ENCODE measurements at places on chromosomes 5 and 9.

DNA sequence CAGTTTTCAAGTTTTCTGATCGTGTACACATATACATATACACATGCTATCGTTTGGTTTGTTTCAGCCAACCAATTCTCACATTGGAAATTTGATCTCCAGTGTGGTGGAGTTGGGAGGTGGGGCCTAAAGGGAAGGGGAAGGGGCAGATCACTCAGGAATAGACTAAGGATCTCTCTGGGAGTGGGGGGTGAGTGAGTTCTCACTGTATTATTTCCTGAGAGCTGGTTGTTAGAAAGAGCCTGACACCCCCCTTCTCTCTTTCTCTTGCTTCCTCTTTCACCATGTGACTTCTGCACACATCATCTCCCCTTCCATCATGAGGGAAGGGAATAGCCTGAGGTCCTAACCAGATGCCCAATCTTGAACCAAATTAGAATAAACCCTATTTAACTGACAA, 551.7 kb downstream of the MAT2B start:
- DNase-seq, result no peak

DNA sequence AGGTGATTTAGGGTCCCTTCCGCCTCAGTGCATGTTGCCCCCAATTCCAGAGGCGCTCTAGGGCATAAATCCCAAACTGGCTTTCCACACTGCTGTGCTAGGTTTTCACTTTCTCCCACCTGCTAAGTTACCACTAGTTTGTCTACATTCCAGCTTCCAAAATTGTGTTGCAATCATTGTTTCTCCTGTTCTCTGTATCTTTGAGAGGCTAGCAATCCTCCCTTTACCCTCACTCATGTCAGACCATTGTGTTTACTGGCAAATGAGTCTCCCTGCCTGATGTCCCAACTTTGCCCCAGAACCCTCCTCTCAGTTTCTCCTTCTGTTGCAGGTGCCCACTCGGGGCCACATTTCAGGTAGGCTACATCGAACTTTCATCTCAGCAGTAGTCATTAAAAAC, 221.3 kb downstream of the PDZD2 start:
- no peak for DNase-seq

- no peak for DNase-seq
Observed at GRCh38 chr5:142182840-142183239, 74.3 kb downstream of the NDFIP1 start.

- no peak for DNase-seq
Observed at GRCh38 chr5:32512926-32513325, 68.4 kb upstream of the ZFR start.

- DNase-seq, result no peak
Observed at GRCh38 chr5:172443441-172444109, 10.8 kb downstream of the SH3PXD2B start.

- DNase-seq, result no peak
Observed at GRCh38 chr9:19409401-19410194, 789 bp downstream of the ACER2 start.

- DNase-seq, result no peak
Observed at GRCh38 chr9:89457376-89457855, 40.5 kb downstream of the SEMA4D start.

- no peak for DNase-seq
Observed at GRCh38 chr5:26390608-26391007, 647.8 kb downstream of the CDH9 start.

- no peak for DNase-seq
Observed at GRCh38 chr5:669111-669841, 23.9 kb downstream of the TPPP start.

GRCh38 chr5:2259494-2260107, 376.9 kb upstream of the IRX4 start:
- DNase-seq, result no peak

DNA sequence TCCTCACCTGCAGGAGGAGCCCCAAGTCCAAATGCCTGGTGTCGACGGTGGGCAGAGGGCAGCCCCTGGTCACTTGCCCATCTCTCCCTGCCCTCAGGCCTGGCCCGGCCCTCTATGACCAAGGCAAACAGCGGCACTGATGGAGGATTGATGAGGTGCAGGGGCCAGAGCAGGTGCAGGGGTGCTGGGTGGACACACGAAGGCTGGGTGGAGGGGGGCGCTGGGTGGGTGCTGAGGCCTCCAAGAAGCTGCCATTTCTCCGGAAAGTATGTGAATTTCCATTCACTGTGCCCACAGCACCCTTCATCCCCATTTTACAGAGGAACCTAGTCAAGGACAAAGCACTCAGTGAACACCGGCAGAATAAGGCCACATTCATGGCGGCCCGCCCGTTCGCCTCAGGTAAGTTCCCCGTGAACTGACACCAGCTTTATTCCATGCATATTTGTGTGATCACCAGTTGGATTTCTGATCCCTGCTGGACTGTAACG, 143.8 kb upstream of the PPP1R26 start:
- DNase-seq, result no peak

DNA sequence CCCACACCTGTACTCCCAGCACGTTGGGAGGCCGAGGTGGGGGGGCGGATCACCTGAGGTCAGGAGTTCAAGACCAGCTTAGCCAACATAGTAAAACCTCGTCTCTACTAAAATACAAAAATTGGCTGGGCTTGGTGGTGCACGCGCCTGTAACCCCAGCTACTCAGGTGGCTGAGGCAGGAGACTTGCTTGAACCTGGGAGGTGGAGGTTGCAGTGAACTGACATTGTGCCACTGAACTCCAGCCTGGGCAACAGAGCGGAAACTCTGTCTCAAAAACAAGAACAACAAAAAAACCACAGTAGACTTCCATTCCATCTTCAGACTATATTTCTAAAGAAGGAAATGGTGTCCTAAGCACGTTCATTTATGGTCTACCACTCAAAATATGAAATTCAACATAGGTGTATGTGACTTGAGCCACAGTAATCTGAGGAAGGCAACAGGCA, 14.2 kb upstream of the SERINC5 start:
- DNase-seq, result no peak

GRCh38 chr5:179967489-179967888, 59.8 kb upstream of the TBC1D9B start:
- no peak for DNase-seq

DNA sequence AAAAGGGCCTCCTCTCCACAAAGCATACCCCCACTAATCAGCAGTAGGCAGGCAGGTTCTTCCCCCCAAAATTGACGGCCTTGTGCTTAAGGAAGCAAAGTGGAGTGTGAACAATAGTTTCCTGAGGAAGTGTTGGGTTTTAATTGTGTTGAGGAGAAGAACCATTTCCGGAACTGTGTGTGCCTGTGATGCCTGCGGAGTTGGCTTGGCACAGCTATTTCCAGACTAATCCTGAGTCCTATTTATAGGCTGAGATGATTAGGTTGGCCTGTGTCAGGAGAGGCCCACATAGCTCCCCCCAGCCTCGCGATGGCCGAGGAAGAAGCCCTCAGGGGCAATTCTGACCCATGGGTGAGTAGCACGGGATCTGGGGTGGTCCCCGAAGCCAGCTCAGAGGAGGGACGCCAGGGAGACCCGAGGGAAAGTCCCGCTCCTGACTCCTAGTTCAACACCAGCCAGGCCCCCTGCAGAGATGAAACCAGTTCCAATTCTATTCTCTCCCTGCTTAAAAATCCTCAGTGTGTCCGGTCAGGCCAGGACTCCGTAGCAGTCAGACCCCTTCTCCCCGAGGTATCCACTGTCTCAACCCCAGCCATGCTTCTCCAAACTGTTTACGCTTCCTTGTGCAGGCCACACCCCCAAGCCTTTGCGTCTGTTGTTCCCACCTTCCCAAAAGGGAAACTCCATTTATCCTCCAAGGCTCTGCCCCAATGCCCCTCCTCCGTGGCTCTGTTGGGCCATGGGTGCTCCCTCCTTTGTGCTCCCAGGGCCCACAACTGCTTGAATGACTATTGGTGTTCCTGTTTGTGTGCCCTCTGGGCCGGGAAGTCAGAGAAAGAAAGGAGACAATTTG, 18.1 kb downstream of the GSN start:
- DNase-seq, result no peak

- no peak for DNase-seq
Observed at GRCh38 chr9:128887914-128888350, 6.0 kb downstream of the LRRC8A start.

DNA sequence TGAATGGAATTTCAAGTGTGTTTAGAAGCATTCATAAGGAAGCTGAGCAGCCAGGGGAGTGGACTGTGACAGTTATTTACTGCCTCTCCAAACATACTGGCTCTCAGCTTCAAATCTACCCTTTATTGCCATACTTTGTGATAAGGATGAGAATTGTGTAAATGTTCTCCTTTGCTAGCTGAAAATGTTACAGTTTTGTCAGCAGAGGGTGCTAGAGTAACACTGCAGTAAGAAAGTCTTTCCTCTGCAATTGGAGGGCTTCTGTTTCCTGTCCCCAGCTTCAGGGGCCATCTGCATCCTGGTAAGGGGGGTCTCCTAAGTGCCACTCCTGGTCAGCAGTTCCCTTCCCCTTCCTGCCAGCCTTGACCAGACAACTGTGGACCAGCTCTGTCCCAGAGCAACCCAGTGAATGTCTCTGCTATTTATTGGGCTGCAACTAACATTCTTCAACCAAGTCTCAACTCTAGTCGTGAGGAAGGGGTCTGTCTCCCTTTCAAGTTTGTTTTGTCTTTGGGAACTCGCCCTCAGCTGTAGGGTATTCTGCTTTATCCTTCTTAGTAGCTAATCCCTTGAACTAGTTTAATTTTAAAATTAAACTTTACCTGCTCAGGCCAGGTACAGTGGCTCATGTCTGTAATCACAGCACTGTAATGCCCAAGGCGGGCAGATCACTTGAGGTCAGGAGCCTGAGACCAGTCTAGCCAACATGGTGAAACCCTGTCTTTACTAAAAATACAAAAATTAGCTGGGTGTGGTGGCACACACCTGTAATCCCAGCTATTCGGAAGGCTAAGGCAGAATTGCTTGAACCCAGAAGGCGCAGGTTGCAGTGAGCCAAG, 45.3 kb downstream of the RAPGEF6 start:
- DNase-seq, result peak; percentile 2

DNA sequence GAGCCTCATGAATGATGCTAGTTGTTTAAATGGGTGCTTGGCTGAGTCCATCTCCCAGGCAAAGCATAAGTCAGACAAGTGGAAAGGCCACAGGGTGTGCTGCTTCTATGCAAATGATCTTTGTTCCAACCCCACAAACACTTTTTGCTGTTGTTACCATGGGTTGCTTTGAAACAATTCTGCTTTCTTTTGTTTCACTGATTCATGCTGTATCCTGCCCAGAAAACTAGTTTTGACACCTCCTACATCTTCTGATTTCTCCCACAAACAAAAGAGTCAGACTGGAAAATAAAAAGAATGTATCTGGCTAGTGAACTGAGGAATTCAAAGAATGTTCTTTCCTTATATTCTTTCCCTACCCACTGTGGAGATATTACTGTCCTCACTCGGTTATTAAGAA, 298.6 kb downstream of the DIRAS2 start:
- DNase-seq, result no peak

DNA sequence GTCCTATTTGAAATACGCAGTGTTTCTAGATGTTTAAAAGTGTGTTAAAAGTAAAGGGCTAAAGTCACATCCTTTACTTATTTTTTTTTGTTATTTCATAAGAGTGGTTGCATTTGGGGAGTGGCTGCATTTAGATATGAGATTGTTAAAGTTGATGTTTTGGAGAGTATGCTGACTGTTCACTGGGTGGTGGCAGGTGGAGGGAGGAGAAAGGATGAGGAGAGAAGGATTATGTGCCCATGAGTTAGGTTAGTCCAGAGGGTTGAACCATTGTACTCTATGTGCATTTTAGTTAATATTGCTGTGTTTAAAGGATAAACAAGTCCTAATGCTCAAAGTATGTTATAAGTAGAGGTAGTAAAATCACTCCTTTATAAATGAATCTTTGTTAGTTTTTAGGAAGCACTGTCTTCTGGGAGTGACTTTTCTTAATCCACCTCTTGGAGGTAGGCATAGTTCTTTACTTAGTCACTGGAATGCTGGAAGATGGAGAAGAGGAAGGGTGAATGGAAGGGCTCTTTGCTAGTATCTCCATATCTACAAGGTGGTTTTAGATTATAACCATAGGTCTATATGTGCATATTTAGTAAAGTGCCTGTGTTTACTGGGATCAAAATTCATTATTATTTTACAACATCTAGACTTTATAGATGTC, 332.3 kb downstream of the NPR3 start:
- DNase-seq, result no peak

- no peak for DNase-seq
Observed at GRCh38 chr9:109455391-109455790, 42.7 kb downstream of the PTPN3 start.

DNA sequence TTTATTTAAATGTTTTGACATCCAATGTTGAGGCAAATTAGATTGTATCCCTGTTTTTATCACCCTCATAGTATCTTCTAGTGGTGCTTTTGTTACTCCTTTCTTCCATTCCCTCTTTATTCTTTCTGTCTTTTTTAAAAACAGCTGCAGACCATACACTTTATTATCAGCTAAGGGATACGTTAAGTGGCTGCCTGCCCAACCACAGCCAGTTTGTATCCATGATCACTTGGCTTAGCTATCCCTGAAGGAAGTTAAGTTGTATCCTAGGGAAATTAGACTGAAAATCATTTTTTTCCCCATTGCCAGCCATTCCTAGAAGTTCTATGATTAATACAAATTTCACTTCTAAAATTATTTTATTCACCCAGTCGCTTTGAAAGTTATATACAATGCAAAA, 1032.7 kb downstream of the NR2F1-AS1 start:
- DNase-seq, result no peak

DNA sequence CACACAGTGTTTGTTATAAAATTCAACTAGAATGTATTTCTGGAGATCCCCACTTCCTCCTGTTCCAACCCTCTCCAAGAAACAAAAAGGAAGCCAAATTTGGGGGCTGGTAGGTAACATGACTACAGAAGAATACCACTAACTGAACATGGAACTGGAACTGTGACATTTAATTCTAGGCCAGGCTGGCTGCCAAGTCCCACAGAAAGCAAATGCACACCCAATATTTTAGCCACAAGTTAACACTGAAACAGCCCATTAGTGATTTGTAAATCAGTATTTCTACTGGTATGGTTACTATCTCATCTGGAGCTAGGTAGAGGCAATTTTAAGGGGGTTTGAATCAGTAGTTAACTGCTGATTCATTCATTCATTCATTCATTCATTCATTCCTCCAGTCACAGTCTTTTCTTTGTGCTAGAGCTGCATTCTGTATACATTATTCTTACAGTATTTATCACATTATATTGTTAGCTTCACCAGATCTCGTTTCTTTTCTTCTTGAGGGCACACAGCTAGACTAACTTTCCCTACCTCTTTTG, 131.7 kb upstream of the GDNF start:
- DNase-seq, result no peak

GRCh38 chr5:124643336-124643735, 103.1 kb downstream of the ZNF608 start:
- no peak for DNase-seq

GRCh38 chr9:120507936-120508510, 71.9 kb downstream of the CDK5RAP2 start:
- no peak for DNase-seq
